ENCODE measurements at places on chromosomes 4 and X. TPM values are rescaled to one million over a fixed set of nuclear protein-coding genes. Genes with fewer than 3 reads are reported as not detected.

PNMA3 gene
- total RNA-seq = 10.3 TPM

TKTL2 gene
- total RNA-seq = not detected

CHRDL1 gene
- total RNA-seq = 6.3 TPM

PHOX2B gene
- not detected for total RNA-seq

IL1RAPL2 gene
- total RNA-seq = 0.54 TPM

HTATSF1 gene
- 41.7 TPM for total RNA-seq

- no peak overlapping the region for H3K27ac ChIP-seq
- H3K27me3 ChIP-seq = no peaks in the 10 kb centered on the region
- no peaks in the 10 kb centered on the region for H3K4me1 ChIP-seq
- H3K4me3 ChIP-seq = no peak overlapping the region
- DNase-seq = no peak
Measured at GRCh38 chrX:41526271-41526670, 79.1 kb downstream of the NYX start.

DNA sequence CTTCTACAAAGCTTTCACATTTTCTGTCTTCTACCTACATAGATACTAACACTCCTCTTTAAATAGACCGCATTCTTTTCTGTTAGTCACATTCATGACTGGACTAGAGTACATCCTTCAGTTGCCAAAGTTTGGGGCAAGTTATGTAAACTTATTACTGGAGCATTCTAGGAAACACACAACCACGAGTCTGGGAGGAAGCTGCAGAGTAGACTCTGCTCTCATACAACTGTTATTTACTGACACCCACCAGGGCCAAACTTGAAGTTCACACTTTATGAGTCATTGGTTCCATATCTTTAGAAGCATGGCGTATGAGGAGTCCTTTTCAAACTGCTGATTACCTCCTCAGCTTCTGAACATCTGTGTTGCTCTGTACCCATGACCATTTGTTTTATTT is 87.0 kb downstream of the RNF150 start:
- H3K36me3 ChIP-seq = peaks cover 13% of the 10 kb centered on the region
- no peaks in the 10 kb centered on the region for H3K27me3 ChIP-seq
- peaks cover 14% of the 10 kb centered on the region for H3K4me1 ChIP-seq
- no peak overlapping the region for H3K27ac ChIP-seq
- no peak overlapping the region for H3K4me3 ChIP-seq

DNA sequence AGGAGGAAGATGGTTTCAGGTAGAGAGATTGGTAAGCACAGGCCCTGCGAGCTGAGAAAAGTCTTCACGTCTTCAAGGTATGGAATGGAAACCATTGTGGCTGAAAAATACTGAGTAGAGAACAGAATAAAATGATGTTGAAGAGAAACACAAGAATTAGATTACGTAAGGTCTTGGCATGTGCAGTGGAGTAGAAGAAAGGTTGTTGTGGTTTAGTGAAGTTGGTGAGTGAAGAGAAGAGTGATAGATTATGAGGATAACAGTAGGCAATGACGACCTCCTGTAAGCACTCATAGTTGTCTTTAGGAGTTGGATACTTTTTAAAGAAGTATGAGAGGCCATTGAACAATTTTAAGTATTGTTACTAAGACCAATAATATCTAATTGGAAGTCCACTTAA is 642.6 kb downstream of the PCDH7 start:
- no peaks in the 10 kb centered on the region for H3K27me3 ChIP-seq
- no peak overlapping the region for H3K27ac ChIP-seq
- DNase-seq = no peak

GRCh38 chrX:45815441-45815840 is 614.8 kb upstream of the DIPK2B start:
- H3K4me3 ChIP-seq = no peak overlapping the region
- H3K27ac ChIP-seq = no peak overlapping the region
- DNase-seq = no peak
- H3K4me1 ChIP-seq = peaks cover 10% of the 10 kb centered on the region
- H3K36me3 ChIP-seq = peaks cover 17% of the 10 kb centered on the region
- no peaks in the 10 kb centered on the region for H3K27me3 ChIP-seq

DNA sequence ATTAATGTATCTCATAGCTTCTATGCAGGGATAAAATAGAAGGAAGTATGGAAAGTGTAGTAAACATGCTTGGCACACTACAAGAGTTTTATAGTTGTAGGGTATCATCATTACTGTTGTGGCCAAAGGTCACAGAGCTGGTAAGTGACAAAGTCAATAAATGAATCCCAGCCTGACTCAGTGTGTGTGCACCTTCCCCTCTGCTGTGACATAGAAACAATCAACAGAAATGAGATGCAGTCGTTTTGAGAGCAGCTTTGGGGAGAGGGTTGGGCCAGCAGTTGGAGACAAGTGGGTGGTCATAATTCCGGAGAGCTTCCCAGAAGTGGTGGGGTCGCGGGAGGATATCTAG is 82.4 kb upstream of the RBPJ start:
- DNase-seq = no peak
- no peaks in the 10 kb centered on the region for H3K27me3 ChIP-seq
- H3K27ac ChIP-seq = peak overlapping the region; percentile 55
- H3K4me3 ChIP-seq = no peak overlapping the region

GRCh38 chrX:141175786-141176185 is 1.1 kb downstream of the LDOC1 start:
- H3K36me3 ChIP-seq = peaks cover 3% of the 10 kb centered on the region
- no peak for DNase-seq
- peak overlapping the region; percentile 81 for H3K4me3 ChIP-seq
- peaks cover 9% of the 10 kb centered on the region for H3K4me1 ChIP-seq
- no peaks in the 10 kb centered on the region for H3K27me3 ChIP-seq

Data from mesothelial cell of epicardium (in vitro differentiated cells).